ENCODE measurements at places on chromosomes 5 and 9. TPM values are rescaled to one million over a fixed set of nuclear protein-coding genes. Genes with fewer than 3 reads are reported as not detected.

GPR150 gene
- 0.45 TPM for total RNA-seq

MZB1 gene
- total RNA-seq, result not detected

SPATA6L gene
- total RNA-seq, result 0.23 TPM

UBE2QL1 gene
- total RNA-seq, result 0.12 TPM

PKD2L2 gene
- not detected for total RNA-seq

LCN9 gene
- total RNA-seq, result not detected

All from smooth muscle cell of the coronary artery (primary cell).